NCI-H524 treated with DMSO at 0.1 percent for 48 hours (cell line): ENCODE measurements at places on chromosomes 1 and 21.

GRCh38 chr1:198676253-198676652, 37.4 kb downstream of the PTPRC start:
- DNase-seq, result peak; percentile 64

DNA sequence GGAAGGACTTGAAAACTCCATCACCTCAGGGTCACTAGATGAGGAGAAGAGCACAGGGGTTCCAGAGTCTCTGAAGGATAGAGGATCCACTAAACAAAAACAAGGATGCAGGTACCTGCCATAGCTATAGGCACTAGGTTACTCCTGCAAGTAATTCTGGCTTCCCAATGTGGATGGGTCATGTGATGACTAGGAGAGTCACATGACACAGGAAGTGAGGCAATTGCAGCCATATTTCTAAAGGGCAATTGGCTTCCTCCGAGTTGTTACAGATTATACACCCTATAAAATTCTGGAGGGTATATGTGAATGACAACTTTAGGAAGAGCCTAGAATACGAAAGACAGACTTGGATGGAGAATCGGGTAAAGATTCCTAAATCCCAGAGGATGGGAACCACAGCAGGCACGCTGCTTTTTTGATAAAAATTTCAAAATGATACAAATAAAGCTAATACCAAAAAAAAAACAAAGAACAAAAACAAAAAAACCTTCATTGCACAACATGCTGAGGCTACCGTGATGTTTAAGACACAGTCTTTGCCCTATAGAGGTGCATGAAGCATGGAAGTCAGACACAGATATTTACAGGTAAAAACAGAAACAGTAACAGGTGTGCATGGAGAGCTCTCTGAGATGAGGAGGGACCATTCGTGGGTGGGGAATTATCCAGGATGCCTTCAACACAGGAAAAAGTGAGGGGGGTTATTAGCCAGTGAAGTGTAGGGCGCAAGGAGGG, 10.5 kb downstream of the MTX1 start:
- no peak for DNase-seq

GRCh38 chr1:27949027-27949426, 10.7 kb upstream of the XKR8 start:
- no peak for DNase-seq

DNA sequence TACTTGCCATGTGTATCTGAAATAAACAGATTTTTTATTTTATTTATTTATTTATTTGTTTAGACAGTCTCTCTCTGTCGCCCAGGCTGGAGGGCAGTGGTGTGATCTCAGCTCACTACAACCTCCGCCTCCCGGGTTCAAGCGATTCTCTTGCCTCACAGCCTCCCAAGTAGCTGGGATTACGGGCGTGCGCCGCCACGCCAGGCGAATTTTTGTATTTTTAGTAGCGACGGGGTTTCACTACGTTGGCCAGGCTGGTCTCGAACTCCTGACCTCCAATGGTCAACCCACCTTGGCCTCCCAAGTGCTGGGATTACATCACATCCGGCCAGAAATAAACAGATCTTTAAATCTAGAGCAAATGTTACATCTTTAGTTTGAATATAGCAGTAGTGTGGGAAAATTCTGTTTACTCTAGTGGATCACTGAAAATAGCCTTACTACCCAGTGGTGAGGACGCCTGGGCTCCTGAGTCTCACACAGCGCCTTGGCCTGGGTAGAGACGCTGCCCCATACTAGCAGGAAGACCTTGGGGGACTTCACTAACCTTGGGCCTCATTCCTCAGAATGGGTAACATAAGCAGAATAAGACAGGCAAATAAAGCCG, 709 bp downstream of the GART start:
- DNase-seq, result no peak

- no peak for DNase-seq
Observed at GRCh38 chr1:26020941-26021646, 481 bp upstream of the EXTL1 start.

- no peak for DNase-seq
Observed at GRCh38 chr1:15627343-15627988, 10.2 kb downstream of the DDI2 start.

GRCh38 chr1:1398677-1399186, 403 bp downstream of the CCNL2 start:
- DNase-seq, result no peak

- DNase-seq, result peak; percentile 38
Observed at GRCh38 chr1:155729031-155729898, 40.4 kb downstream of the DAP3 start.

DNA sequence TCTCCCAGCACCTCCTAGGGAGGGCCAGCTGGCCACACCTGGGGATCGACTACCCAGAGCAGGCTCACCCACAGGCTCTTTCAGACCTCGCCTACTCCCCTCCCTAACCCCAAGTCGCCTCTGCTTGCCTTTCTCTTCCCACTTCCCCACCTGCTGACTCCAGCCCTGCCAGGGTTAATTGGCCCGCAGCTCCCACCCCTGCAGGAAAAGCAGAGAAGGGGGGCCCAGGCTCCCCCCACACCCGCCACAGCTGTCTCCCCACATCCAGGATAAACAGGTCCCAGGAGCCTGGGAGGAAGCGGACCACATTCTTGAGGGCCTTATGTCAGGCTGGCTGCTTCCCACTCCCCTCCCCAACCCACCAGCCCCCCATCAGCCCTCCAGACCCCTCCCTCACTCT, 45.0 kb downstream of the TAS1R2 start:
- no peak for DNase-seq

DNA sequence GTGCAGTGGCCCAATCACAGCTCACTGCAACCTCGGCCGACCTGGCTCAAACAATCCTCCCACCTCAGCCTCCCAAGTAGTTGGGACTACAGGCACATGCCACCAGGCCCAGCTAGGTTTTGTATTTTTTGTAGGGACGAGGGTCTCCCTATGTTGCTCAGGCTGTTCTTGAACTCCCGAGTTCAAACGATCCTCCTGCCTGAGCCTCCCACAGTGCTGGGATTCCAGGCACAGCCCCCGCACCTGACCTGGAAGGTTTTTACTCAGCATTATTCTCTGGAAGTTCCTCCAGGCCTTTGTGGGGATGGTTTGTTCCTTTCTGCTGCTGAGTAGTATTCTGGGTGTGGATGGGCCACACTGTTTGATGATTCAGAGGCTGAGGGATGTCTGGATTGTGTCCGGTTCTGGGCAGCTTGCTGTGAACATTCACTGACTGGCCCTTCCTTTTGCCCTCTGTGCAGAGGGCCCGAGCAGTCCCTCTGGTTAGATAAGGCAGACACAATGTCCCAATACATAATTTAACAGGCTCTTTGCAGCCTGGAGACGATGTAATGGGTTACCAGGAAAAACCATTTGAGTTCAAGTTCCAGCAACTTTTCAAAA, 6.0 kb upstream of the TRAPPC10 start:
- no peak for DNase-seq

DNA sequence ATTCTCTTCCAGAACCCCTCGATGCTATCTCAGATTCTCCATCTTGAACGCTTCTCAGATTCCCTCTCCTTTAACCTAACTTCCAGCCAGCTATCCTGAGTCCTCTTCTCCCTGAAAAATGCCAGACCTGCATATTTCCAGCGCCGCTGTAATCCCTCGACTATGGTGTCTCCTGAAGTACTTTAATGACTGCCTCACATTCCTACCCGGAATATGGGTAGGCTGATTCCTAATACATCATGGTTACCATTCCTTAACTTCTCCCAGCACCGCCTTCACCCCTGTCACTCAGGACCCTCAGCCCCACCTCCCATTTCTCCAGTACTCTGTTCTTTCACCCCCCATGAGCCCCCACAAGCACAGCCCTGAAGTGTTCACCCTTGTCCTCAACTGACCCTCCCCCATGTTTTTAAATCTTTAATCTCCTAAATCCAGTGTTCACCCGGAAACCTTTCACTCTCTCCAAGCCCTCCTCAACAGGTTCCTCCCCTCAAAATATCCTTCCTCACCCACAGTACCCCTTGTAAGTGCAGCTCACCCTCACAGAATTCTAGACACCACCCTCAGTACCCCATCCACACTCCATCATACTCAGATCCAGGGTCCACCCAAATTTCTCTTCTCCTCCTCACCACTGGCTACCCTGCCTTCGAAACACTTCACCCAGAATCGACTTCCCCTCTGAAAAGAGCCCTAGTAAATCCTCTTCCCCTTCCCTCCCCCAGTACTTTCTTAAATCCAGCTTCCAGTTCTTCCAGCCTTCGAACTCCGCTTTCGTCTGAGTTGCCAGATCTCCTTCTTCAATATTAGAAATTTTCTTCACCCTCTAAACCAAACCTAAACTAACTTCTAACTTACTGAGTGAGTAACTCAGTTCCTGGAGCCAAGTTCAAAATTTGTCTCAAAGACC, 922 bp downstream of the CPT2 start:
- no peak for DNase-seq
